Astrocyte (in vitro differentiated cells and primary cell): ENCODE measurements at places on chromosomes 1 and 21.

DNA sequence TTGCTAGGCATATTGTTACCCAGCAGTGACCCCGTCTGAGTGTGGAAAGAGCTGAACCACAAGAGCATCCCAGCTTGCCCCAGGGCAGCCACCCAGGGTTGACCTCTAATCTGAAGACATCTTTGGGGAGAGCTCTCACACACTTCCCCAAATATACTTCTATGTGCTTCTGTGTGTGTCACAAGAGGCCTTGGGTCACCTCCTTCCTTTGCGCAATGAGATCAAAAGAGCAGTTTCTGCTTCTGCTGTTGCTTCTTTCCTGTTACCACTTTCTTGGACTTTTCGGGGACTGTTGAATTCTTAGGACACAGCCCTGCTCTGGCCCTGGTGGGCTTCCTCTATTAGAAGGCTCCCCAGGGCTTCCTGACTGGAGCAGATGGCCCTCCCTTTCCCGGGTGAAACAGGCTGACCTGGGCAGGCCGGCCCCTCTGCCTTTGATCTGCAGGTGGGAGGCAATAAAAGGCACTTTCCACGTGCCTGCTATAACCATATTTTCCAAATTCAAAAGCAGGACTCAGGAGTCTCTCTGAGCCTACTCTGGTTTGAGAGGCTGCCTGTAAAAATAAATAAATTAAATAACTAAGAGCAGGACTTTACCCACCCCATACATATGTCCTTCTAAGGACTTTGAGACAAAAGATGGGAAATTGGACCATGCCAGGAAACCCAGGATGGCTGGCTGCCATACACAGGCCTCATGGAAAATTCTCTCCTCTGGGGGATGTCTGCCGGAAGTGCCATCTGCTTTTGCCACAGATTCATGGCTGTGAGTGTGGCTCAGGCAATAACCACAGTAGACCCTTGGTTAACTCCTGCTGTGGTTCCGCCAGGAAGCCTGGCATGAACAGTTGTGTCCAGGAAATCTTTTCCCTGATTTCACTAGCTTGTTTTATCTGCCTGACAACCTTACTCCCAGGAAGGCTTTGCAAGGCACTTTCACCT, 28.3 kb upstream of the RCSD1 start:
- DNase-seq: peak; percentile 12

GRCh38 chr1:76687307-76688175, 179.7 kb upstream of the ST6GALNAC5 start:
- no peak for DNase-seq

GRCh38 chr1:165633614-165634013, 2.6 kb downstream of the MGST3 start:
- DNase-seq: peak; percentile 41

- no peak for DNase-seq
Observed at GRCh38 chr1:205417870-205418635, 3.8 kb downstream of the LEMD1 start.

DNA sequence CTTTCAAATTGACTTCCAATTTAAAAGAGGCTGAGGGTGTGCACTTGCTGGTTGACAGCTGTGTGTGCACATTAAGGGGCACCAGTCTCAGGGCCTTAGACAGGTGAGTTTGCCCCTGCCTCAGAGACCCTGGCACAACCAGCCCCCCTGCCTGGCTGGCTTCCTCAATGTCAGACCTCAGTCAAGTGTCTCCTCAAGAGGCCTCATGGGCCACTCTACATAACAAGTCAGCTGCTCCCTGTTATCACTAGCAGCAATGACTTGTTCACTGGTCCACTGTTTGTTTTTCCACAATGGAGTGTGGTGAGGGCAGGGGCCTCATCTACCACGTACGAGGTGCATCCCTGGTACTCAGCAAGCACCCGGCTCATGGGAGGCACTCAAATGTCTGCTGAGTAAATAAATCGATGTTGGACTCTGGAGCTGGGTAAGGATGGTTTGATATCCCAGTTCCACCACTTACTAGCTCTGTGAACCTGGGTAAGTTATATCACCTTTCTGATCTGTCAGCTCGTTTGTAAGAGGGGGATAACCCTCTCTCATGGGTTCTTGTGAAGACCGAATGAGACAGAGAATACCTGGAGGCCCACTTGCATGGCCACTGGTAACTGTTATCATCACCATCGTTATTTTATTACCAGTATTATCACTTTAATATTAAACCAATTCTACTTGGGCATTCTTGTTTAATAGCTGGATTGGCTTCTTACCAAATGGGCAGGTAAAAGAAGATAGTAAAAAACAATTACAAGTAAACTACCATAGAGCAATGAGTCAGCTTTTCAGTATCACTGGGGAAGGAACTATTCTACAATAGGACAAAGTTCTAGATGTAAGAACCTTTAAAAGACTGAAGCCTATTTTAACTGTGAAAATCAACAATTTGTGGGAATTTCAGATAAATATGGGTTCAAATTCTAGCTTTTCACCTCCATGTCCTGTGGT, 64.6 kb downstream of the SLC66A1 start:
- no peak for DNase-seq

- DNase-seq: no peak
Observed at GRCh38 chr1:29489471-29489870, 253.1 kb downstream of the PTPRU start.
